GM12891 (cell line): ENCODE measurements at places on chromosomes 6 and 20.
A peak's percentile ranks its signal among the peaks of the same experiment; 100 is the strongest.

DNA sequence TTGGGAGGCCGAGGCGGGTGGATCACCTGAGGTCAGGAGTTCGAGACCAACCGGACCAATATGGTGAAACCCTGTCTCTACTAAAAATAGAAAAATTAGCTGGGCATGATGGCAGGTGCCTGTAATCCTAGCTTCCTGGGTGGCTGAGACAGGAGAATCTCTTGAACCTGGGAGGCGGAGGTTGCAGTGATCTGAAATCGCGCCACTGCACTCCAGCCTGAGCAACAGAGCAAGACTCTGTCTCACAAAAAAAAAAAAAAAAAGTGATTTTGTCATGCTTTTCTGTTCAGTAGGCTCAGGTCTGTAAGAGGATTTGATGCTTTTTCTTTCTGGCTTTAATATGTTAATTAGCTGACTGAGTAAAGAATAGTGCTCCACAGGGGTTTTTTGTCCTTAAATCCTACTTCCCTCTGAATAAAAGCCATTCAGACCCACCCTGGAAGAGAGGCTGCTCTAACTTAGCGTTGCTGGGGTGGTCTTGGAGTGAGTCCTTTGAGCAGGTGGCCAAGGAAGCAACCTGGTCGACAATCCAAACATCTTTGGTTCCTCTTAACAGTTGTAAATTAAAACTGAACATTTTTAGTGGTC, 19.0 kb downstream of the MCM8 start:
- DNase-seq, result no peak

DNA sequence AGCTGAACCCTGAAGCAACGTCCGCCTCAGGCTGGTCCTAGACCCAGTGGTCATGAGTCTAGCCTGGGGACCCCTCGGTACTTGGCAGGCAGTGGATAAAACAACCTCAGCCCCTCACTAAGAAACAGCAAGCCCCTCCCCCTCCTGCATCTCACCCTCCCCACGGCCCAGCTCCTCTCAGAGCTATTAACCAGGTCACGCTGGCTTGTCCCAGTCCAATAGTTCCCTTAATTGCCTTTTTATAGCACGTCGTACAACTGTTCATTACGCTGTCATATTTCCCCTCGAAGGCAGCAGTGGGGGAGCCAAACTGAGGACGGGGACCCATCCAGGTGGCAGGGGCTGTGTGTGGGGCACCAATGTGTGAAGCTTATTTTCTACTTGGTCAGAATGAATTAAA, 8.6 kb upstream of the SLC32A1 start:
- DNase-seq, result no peak

DNA sequence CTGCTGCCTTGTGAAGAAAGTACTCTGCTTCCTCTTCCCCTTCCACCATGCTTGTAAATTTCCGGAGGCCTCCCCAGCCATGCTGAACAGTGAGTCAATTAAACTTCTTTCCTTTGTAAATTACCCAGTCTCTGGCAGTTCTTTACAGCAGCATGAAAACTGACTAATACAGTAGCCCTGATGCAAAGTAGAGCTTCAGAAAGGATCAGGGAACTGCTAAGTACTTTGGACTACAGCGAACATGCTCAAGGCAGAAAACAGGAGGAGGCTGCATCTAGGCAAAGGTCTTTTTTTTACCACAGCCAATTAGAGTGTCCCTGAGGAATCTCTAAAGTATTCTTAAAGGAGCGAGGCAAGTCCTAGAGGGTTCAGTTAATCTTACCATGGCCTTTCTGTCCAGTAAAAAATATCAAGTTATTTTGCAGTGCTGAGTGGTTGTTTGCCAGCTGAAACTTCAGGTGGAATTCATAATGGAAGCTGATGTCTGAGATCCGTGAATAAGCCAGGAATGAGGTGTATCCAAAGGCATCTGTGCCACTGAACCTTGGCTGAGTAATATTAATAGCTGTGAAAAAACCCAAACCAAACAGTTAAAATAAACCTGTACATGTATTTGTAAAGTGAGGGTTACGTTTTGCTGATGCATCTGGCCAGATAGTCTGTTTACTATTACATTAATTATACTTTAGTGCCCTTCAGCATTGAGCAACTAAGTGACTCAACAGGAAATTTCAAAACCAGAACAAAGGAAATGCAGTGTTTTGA, 170.4 kb downstream of the PHF3 start:
- no peak for DNase-seq

DNA sequence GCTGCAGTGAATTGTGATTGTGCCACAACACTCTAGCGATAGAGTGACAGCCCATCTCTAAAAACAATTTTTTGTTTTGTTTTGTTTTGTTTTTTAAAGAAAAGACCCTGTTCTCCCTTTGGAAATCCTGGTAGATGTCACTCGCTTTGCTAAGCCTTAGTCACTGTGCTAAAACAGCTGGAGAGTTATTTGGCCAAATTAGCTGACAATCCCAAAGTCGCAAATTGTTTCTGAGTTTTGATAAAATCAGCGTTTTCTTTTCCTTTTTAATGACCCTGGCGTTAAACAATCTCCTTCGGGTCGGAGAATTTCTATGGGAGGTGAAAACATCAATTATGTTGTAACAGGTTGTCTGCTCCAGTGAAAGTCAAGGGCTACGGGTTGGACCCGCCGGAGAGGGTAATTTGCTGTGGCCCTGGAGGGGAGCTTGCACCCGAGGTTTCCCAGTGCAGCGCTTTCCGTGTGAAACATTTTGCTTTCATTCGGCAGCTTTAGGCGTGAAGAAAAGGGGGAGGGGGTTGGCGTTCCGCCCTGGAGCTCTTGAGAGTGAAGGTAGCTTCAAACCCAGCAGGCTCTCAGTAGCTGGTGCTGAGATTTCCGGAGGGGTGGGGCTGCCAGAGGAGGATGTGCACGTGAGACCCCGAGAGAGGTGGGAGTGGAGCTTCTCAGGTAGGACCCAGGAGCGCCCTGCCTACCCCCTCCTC, 296.6 kb downstream of the PHACTR1 start:
- no peak for DNase-seq

DNA sequence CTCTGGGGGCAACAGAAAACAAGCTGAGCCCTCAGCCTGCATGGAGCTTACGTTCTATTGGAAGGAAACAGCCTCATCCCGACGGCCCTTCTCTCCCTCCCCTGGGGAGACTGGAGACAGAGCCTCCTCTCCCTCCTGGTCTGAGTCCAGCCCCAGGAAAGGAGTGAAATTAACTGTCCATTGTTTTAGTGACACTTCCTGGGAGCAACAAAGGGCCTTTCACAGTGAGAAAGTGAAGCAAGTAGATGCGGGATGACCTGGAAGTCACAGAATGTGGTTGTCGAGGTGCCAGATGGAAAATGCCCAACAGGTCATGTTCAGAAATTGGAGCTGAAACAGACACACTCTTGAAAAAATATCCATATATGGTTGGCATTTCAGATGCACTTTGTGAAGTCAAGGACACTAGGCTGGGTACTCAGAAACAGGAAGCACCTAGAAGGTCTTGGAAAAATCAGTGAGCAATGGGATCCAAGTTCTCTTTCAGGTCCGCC, 77.8 kb downstream of the TFAP2C start:
- DNase-seq, result no peak

GRCh38 chr20:11853359-11853758, 64.3 kb upstream of the BTBD3 start:
- no peak for DNase-seq

GRCh38 chr6:166027761-166028160, 139.9 kb downstream of the TBXT start:
- no peak for DNase-seq

DNA sequence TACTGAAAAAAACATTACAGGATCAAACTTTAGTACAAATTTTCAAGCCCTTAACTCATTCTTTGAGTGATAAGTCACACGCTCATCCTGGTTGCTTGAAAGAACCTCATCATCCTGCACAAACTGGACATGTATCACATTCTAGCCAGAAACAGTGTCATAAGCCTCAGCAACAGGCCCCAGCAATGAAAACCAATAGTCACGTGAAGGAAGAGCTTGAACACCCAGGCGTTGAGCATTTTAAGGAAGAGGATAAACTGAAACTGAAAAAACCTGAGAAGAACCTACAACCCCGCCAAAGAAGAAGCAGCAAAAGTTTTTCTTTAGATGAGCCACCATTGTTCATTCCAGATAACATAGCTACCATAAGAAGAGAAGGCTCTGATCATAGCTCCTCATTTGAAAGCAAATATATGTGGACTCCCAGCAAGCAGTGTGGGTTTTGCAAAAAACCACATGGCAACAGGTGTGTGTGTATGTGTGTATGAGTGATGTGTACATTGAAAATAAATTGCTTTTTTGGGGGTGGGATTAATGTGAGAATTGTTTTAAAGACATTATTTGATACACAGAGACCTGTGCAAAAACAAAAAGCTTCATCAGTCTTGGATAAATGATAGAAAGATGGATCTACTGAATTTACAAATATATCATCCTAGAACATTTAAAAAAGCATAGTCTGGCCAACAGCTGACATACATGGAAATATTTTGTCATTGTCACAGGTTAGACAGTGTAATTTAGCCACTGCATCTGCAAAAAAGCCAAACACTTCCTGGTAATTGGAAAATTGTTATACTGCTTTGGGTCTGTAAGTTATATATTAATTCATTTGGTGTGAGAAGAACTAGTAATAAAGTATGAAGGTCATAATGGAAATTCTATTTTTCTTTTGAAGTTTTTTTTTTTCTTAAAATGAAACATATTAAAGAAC, 50.1 kb downstream of the PHF3 start:
- DNase-seq, result peak; percentile 7

DNA sequence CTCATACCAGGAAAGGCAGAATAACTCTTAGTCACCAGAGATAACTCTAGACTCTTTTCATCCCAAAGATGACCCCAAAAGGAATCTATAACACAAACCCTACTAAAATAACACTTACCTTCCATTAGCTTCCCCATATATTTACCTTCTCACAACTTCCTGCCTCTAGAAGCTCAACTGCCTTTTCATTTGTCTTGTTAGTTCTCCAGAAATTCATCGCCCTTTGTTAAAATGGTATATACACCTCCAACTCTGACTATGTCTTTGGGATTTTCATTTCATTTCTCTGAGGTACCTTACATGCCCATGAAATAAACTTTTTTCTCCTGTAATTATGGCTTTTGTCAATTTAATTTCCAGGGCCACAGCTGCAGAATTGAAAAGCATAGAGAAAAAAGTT, 33.5 kb downstream of the GCM1 start:
- DNase-seq, result no peak

DNA sequence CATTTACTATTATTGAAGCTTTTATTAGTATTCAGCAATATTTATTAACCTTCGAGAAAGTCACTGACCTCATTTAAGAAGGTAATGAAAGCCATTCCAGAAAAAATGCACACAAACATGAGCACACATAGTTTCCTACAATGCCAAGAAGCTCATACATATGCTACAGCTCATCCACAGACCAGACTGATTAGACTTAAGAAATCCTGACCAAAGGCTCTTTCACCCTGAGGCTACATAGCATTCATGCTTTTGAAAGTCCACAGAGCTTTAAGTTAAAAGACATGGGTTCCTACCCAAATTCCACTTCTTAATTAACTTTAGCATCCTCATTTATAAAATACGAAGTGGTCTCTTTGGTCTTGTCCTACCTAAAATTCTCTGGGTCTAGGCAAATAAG, 430.4 kb downstream of the TBC1D32 start:
- DNase-seq, result no peak

GRCh38 chr20:59688999-59689398, 84.7 kb downstream of the PHACTR3 start:
- DNase-seq, result no peak

- no peak for DNase-seq
These were observed 33.9 kb downstream of the SUN5 start for GRCh38 chr20:32970115-32970972.

- DNase-seq, result no peak
These were observed 463.7 kb downstream of the EPM2A start for GRCh38 chr6:145271577-145271976.

GRCh38 chr6:22966691-22967422, 397.5 kb downstream of the HDGFL1 start:
- no peak for DNase-seq

GRCh38 chr6:44608175-44608574, 220.7 kb downstream of the CDC5L start:
- no peak for DNase-seq

DNA sequence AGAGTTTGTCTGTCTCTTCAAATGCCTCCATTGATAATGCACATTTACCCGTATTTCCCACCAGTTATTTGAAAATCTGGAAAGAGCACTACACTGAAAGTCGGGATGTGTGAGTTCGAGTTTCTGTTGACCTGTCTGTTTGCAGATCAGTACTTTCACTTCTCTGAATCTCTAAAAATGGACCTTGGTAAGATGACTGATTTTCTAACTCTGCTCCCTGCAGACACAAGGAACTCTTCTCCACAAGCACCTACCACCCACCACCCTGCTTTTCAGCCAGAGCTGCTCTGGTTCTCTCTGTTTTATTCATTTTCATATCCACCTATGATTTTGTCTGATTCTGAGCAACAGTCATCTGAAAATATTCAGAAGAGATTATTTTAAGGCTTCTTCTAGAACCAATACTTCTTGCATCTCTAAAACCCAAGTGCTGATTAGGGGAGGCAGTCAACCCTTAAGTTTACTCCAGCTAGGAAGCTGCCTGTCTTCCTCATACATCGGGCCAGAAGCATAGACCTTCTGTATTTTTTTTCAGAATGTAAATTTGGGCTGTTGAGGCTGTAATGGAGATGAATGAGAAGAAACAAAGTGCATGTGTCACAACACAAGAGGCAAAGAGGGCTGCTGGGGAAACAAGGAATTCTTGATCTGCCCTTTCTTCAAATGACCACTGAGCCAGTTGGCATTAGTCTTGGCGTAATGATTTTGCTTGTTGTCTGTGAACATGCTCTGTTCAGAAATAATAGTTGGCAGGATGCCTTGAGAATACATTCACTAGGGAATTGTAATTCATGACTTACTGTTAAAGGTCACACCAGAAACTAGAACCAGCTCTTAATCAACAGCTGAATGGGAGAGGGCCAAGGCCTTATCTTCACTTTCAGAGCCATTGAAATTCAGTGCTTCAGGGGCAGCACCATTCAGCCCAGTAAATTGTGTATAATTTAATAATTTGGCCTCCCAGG, 85.4 kb upstream of the MYLIP start:
- no peak for DNase-seq

- no peak for DNase-seq
These were observed 23.7 kb downstream of the SNRPB start for GRCh38 chr20:2446845-2447244.

DNA sequence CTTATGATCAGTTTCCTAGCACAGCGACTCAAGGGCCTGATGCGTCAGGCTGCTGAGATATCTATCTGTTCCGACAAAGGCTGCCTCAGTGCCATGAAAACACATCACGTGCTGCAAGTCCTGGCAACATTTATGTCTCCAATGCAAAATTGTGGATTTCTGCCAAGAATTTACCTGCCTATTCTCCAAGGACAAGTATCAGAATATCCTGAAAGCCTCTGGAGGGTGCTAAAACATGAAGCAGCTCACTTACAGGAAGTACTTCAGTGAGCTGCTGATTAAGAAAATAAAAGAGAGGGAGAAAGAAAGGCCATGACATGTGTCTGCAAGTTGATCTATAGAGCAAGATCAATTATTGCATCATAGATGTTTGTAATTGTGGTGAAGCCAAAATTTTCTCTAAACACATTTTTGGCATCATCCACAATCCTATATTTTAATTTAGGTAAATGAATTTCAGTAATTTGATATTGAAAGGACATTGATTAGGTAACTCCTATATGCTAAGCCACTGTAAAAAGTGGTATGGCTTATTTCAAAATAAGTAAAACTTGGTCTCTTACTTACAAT, 25.8 kb upstream of the TPBG start:
- DNase-seq, result no peak
